ENCODE measurements at places on chromosomes 6 and 20.

DNA sequence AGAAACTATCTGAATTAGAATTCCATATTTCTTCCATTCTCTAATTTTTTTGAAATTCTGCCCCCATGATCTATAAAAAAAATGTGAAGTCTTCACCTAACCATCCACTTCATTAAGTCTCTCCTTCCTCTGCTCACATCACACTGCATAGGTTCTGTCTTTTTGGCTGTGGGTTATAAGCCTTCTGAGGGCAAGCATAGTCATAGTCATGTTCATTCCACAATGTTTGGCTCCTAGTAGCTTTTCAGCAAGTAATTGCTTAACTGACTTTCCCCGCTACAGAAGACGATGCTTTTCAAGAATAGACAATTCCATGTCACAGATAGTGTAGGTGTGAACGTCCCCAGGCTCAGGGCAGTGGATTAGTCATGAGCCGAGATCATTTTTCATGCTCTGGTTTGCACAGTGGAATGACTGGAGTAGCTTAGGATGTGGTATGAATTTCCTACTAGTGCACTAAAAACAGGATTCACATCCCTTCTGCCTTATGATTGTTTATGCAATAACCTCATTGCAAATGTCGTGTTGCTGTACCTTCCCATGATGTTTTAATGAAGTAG is 29.1 kb downstream of the WRNIP1 start:
- no peak for DNase-seq

- DNase-seq: no peak
These were observed 8.8 kb downstream of the L3MBTL1 start for GRCh38 chr20:43516251-43516824.

GRCh38 chr6:141097471-141097870 is 1035.3 kb upstream of the GJE1 start:
- no peak for DNase-seq

GRCh38 chr6:38155621-38156204 is 336.2 kb downstream of the ZFAND3 start:
- DNase-seq: no peak

DNA sequence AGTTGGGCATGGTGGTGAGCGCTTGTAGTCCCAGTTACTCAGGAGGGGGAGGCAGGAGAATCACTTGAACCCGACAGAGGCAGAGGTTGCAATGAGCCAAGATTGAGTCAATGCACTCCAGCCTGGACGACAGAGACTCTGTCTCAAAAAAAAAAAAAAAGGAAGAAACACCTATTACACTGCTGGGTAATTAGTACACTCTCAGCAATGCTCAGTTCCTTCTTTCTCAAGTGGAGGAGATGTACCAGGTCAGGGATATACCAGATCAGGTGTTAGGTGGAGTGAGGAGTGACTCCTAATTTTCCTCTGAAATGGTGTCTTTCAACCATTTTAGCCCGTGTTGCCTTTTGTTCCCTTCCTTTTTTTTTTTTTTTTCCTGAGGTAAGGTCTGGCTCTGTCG is 30.0 kb upstream of the UBR2 start:
- no peak for DNase-seq

All from NCI-H1417 (cell line).